ENCODE measurements at places on chromosomes 3 and 15.
A peak's percentile ranks its signal among the peaks of the same experiment; 100 is the strongest.

GRCh38 chr15:51302480-51302879, 35.9 kb downstream of the CYP19A1 start:
- DNase-seq, result no peak

DNA sequence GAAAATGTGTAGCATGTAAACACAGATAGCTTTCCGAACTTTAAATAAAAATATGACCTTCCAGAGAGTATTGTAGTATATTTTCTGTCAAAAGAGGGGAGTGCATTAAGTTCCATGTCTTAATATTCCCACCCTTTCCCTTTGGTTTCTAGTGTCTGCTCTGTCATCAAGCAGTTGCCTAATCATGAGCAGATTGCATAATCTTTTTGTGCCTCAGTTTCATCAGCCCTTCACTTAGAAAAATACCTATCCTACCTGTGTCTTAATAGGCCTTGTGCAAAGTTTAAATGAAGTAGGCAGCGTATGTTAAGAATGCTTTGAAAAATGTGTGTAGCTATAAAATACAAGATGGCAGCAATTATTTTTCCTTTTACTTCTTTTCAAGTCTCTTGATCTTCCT, 52.8 kb downstream of the CALML4 start:
- DNase-seq, result no peak

- DNase-seq, result no peak
Observed at GRCh38 chr3:158846803-158847451, 45.1 kb downstream of the MFSD1 start.

- DNase-seq, result no peak
Observed at GRCh38 chr3:30473374-30474051, 132.9 kb upstream of the TGFBR2 start.

- no peak for DNase-seq
Observed at GRCh38 chr3:127011270-127011992, 28.5 kb downstream of the PLXNA1 start.

DNA sequence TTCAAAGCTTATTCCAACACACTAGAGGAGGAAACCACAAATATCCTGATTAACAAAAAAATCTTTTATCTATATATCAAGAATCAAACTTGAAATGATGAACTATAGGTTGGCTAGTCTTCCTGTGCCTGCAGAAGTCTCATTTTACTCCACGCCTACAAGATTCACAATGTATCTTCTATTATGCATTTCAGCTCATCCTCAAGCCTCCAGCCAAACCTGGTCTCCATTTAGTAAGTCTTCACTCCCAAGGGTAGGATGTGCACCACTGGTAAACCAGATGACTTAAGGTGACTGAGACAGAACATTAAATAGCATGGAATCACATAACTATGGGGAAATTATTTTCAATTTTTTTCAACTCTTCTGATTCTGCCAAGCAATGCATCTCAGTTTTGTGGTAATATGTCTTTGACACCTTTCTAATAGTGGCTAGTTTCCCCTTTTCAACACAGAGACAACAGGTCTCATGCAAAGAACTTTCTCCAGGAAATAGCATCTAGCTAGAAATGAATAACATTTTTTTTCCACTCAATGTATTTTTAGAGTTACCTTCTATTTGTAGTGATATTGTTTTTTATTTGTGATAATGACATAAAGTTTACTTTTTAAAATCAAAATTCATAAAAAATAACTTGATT, 166.9 kb downstream of the TNIK start:
- no peak for DNase-seq

DNA sequence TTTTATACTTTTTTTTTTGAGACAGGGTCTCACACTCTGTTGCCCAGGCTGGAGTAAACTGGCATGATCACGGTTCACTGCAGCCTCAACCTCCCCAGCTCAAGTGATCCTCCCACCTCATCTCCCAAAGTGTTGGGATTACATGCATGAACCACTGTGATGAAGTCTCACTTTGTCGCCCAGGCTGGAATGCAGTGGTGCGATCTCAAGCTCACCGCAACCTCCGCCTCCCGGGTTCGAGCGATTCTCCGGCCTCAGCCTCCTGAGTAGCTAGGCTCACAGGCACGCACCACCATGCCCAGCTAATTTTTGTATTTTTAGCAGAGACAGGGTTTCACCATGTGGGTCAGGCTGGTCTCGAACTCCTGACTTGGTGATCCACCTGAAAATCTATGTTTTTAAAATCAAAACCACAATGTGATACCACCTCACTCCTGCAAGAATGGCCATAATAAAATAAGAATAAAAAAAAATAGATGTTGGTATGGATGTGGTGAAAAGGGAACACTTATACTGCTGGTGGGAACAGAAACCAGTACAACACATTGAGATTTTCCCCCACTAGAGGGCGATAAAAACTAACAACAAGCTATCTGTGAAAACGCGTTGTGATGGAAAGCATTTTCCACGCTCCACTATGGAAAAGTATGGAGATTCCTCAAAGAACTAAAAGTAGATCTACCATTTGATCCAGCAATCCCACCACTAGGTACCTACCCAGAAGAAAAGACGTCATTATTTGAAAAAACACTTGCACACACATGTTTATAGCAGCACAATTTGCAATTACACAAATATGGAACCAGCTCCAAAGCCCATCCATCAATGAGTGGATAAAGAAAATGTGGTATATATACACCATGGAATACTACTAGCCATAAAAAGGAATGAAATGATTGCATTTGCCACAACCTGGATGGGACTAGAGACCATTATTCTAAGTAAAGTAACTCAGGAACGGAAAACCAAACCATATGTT, 26.8 kb upstream of the OCA2 start:
- DNase-seq, result peak; percentile 74

DNA sequence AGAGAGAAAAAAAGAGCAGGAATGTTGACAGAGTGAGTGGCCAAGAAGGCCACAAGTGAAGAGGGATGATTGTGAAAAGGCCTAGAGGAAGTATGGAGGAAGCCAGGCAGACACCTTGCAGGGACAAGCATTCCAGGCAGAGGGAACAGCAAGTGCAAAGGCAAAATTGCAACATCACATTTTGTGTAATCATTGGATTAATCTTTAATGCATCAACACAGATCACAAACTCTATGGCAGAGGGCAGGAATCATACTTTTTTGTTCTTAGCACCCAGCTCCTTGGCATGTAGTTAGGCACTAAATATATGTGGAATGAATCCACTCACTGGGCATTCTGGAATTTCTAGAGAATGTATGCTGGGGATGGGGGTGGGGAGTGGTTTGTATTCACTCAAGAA, 312.1 kb upstream of the PROK2 start:
- no peak for DNase-seq
